ENCODE measurements at places on chromosomes 11 and 22.

DNA sequence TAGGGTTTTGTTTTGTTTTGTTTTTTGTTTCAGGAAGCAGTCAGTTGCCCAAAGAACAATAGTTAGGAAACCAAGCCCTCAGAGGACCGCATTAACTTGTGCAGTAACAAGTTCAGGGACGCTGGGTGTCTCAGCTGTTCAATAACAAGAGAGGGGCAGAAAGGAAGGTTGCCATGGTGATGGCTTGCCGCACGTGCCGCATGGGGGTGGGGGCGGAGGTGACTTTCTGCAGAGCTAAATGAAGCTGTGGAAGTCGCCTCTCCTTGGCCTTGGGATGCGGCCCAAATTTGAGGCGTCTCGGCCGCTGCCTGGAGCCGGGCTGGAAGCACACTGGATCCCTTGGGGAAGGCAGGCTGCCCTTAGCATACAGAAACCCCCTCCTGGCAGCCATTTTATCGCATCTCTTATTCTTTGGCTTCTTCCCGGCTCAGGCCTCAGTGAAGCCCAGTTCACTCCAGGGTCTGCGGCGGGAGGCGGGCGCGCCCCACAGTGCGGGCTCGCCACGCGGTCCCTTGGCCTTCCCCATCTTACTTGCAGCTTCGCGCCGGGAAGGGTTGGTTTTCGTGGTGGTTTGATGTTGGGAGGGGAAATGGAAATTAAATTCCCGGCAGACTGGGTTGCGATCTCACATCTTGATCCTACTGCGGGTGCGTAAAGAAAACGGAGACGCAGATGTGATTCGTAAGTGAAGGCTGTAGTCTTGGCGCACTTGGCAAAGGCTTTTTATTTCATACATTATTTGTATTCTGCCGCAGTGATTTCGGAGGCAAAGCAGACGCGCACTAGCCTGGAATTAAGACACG, 94.3 kb downstream of the SLC17A6 start:
- DNase-seq: no peak

GRCh38 chr11:60743058-60743457, 13.6 kb upstream of the MS4A15 start:
- DNase-seq: no peak

DNA sequence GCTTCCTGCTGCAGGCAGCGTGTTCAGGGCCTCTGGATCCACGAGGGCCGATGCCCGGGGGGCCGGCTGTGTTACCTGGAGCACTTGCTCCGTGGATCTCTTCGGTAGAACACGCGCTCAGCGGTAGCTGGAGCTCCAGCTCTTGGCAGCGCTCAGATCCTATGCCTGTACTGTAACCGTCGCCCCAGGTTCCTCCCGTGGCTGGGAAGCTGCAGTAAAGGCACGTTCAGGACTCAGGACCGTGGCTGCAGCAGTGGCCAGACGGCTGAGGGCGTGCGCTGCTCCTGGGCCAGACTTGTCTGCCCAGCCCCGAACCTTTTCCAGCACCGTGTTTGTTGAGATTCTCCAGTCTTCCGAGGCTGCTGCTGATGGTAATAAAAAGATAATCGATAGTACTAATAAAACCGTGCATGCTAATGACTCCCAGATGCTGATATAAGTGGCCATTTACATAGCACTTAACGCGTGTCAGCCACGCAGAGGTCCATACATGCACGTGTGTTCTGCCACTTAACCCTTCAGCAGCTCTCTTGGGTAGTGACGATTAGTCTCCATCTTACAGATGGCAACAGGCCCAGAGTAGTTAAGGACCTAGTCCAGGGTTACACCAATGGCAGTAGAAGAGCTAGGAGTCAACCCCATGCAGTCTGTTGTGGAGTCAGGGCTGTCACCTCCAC, 1.4 kb downstream of the MOV10L1 start:
- no peak for DNase-seq

DNA sequence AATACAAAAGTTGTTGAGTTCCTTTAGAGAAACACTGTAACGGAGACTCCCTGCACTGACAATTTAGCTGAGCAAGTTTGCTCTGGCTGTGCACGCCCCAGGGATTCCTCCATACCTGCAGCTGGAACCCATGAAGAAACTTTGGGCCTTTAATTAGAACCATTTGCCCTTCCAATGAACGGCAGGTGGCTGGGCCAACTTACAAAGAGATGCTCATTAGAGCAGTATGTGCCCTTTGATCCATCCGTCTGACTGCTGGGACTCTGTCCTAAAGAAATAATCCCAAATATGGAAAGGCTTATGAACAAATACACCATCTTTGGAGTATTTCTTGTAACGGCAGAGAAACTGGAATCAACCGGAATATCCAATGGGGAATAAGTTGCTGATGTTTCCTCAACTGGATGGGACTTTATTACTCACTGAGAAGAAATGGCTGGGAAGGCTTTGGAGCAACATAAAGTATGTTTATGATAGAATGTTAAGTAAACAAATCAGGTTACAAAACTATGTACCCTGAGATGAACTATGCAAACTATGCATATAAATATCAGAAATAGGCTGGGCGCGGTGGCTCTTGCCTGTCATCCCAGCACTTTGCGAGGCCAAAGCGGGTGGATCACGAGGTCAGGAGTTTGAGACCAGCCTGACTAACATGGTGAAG, 24.4 kb upstream of the FBLN1 start:
- no peak for DNase-seq

- DNase-seq: no peak
These were observed 30.1 kb downstream of the SWAP70 start for GRCh38 chr11:9693801-9694553.
